ENCODE measurements at places on chromosomes 11 and 22. TPM values are rescaled to one million over a fixed set of nuclear protein-coding genes. Genes with fewer than 3 reads are reported as not detected.

Gene ATM
- 23.8 TPM for total RNA-seq

Gene DRD2
- not detected for total RNA-seq

Gene F2
- 0.71 TPM for total RNA-seq

Gene DCDC1
- not detected for total RNA-seq

Gene MCM5
- total RNA-seq: 134 TPM

GRCh38 chr22:40911772-40912171 lies 39.4 kb upstream of the RBX1 start:
- no peak for DNase-seq

DNA sequence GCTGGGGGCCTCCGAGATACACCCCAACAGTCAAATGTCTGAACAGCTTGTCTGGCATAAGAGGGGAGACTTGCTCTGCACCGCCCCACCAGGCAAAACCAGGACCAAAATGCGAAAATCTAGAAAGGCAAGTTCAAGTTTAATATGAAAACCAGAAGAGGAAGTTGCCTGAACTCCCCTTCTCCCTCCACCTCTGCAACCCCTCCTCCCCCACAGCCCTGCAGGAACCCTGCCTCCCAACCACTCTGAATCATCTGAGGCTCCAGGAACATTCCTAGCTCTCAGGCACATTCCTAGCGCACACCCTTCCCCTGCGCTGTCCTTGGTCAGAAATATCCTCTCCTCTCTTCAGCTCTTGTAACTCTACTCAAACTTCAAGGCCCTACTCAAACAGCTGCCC lies 36.7 kb downstream of the ISX start:
- peak; percentile 35 for DNase-seq

- DNase-seq: peak; percentile 14
Observed at GRCh38 chr11:94938095-94939055, 35.0 kb downstream of the CWC15 start.

GRCh38 chr22:45465633-45466032 lies 37.0 kb upstream of the FBLN1 start:
- DNase-seq: no peak

DNA sequence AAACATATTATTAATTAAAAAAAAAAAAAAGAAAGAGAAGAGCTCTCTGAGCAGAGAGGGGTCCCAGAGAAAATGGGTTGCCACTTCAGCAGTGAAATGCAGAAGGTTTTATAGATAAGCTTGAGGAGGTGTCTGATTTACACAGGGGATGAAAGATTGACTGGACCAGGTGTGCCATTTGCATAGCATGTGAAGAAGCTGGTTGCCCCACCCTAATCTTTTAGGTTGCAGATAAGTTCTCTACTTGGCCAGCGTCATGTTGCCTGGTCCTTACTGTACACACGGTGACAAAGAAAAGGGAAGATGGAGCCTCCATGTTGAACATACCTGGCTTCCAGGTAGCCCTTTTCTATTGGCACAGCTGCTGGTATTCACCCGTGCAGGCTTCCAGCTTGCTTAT lies 41.4 kb downstream of the MS4A2 start:
- no peak for DNase-seq

GRCh38 chr11:80638296-80638695 lies 1197.5 kb upstream of the TENM4 start:
- DNase-seq: no peak

- DNase-seq: peak; percentile 23
Observed at GRCh38 chr22:23220485-23221350, 40.4 kb downstream of the BCR start.

GRCh38 chr22:37326726-37327125 lies 44.4 kb downstream of the CYTH4 start:
- no peak for DNase-seq

- no peak for DNase-seq
Observed at GRCh38 chr11:64055077-64055476, 19.3 kb downstream of the FLRT1 start.

GRCh38 chr22:22111267-22111751 lies 128.7 kb upstream of the TOP3B start:
- DNase-seq: peak; percentile 88

DNA sequence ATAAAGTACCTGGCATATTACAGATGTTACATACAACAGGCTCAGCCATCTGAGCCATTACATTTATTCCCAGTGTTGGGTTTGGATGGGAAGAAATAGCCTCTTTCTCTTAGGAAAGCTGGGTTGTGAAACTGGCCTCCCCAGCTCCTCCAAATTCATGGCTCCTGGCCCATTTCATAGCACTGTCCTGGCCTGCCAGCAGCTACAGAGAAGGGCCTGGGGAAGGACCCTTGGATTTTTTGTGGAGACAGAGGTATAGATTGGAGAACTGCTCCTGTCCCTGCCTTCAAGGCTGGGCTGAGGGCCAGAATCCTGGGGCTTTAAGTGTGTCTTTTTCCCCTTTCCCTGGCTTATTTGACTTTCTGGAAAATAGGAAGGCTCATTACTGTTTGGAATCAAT lies 18.0 kb downstream of the PKNOX2 start:
- DNase-seq: no peak
